ENCODE measurements at places on chromosomes 5 and 9. TPM values are rescaled to one million over a fixed set of nuclear protein-coding genes. Genes with fewer than 3 reads are reported as not detected.

GRCh38 chr5:107639990-107640389 is 30.7 kb downstream of the EFNA5 start:
- H3K36me3 ChIP-seq = peaks cover 24% of the 10 kb centered on the region
- no peaks in the 10 kb centered on the region for H3K27me3 ChIP-seq
- H3K4me1 ChIP-seq = no peaks in the 10 kb centered on the region
- no peak for DNase-seq
- H3K4me3 ChIP-seq = no peak overlapping the region

GRCh38 chr5:167284222-167284890 is 1007.1 kb upstream of the WWC1 start:
- no peak for DNase-seq
- no peaks in the 10 kb centered on the region for H3K27me3 ChIP-seq
- H3K27ac ChIP-seq = no peak overlapping the region
- H3K36me3 ChIP-seq = no peaks in the 10 kb centered on the region
- no peaks in the 10 kb centered on the region for H3K4me1 ChIP-seq

- H3K4me1 ChIP-seq = peaks cover 20% of the 10 kb centered on the region
- no peaks in the 10 kb centered on the region for H3K27me3 ChIP-seq
- peaks cover 14% of the 10 kb centered on the region for H3K36me3 ChIP-seq
- no peak overlapping the region for H3K4me3 ChIP-seq
- DNase-seq = no peak
- H3K27ac ChIP-seq = no peak overlapping the region
Observed at GRCh38 chr5:136060963-136061362, 32.2 kb downstream of the TGFBI start.

DNA sequence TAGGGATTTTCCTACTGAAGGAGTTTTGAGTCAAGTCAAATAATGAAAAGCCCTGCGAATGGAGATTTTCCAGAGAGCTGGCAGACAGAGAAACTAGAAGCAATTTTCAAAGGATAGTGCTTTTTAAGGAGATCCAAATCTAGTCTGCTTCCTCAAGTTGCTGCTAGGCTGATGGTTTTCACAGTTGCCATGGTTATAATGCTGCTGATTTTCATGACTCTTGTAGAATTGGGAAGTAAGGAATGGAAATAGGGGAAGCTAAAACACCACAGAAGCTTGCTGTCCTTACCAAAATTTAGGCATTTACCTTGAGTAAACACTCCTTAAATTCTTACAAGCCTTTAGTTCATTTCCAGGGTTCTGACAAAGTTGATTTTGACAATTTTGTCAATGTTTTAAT is 30.1 kb upstream of the HAPLN1 start:
- H3K36me3 ChIP-seq = no peaks in the 10 kb centered on the region
- no peak overlapping the region for H3K27ac ChIP-seq
- no peak overlapping the region for H3K4me3 ChIP-seq
- DNase-seq = no peak

The SKP2 gene
- 153 TPM for total RNA-seq

The MPDZ gene
- total RNA-seq = 10.8 TPM

All from PC-9 (cell line).